ENCODE measurements at places on chromosomes 1 and 21. TPM values are rescaled to one million over a fixed set of nuclear protein-coding genes. Genes with fewer than 3 reads are reported as not detected.

- no peak overlapping the region for H3K27ac ChIP-seq
- H3K4me1 ChIP-seq: no peaks in the 10 kb centered on the region
- H3K36me3 ChIP-seq: no peaks in the 10 kb centered on the region
- H3K4me3 ChIP-seq: no peak overlapping the region
- DNase-seq: no peak
These were observed 120.7 kb downstream of the LEPR start for GRCh38 chr1:65541161-65541560.

The KIAA1614 gene
- 9.6 TPM for total RNA-seq

GRCh38 chr1:174189428-174190062 is 30.2 kb downstream of the RABGAP1L start:
- H3K27ac ChIP-seq: no peak overlapping the region
- no peak for DNase-seq

The AMY2B gene
- total RNA-seq: 55.0 TPM

- H3K27ac ChIP-seq: no peak overlapping the region
- DNase-seq: peak; percentile 22
- H3K36me3 ChIP-seq: no peaks in the 10 kb centered on the region
These were observed 115.5 kb downstream of the HMGB4 start for GRCh38 chr1:33979341-33979740.

GRCh38 chr1:40776236-40777072 is 7.1 kb upstream of the KCNQ4 start:
- no peaks in the 10 kb centered on the region for H3K27me3 ChIP-seq
- peaks cover 7% of the 10 kb centered on the region for H3K36me3 ChIP-seq
- H3K4me1 ChIP-seq: peaks cover 6% of the 10 kb centered on the region
- H3K27ac ChIP-seq: no peak overlapping the region

DNA sequence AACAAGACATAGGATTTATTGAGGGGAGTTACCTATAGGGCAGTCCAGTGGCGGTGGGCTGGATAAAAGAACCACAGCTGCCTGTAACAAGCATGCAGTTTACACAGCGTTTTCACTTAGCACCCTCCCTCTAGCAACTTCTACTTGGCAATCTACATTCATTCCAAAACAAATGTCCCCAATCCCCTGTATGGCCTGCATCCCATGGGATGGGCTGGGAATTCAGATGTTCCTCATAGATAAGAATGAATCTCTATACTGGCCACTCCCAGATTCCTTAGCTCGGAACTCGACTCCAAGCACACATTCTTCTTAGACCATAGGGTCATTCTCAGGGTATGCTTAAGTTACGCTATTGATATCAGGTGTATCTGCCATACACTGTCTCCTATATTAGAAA is 33.3 kb downstream of the PCP4 start:
- no peak for DNase-seq
- H3K27me3 ChIP-seq: no peaks in the 10 kb centered on the region
- no peak overlapping the region for H3K4me3 ChIP-seq

- H3K36me3 ChIP-seq: no peaks in the 10 kb centered on the region
- H3K27ac ChIP-seq: no peak overlapping the region
- H3K4me1 ChIP-seq: no peaks in the 10 kb centered on the region
- no peak overlapping the region for H3K4me3 ChIP-seq
- DNase-seq: no peak
These were observed 52.2 kb upstream of the IRF2BP2 start for GRCh38 chr1:234662148-234662547.

The MKNK1 gene
- total RNA-seq: 32.1 TPM

The GCSAML gene
- not detected for total RNA-seq

DNA sequence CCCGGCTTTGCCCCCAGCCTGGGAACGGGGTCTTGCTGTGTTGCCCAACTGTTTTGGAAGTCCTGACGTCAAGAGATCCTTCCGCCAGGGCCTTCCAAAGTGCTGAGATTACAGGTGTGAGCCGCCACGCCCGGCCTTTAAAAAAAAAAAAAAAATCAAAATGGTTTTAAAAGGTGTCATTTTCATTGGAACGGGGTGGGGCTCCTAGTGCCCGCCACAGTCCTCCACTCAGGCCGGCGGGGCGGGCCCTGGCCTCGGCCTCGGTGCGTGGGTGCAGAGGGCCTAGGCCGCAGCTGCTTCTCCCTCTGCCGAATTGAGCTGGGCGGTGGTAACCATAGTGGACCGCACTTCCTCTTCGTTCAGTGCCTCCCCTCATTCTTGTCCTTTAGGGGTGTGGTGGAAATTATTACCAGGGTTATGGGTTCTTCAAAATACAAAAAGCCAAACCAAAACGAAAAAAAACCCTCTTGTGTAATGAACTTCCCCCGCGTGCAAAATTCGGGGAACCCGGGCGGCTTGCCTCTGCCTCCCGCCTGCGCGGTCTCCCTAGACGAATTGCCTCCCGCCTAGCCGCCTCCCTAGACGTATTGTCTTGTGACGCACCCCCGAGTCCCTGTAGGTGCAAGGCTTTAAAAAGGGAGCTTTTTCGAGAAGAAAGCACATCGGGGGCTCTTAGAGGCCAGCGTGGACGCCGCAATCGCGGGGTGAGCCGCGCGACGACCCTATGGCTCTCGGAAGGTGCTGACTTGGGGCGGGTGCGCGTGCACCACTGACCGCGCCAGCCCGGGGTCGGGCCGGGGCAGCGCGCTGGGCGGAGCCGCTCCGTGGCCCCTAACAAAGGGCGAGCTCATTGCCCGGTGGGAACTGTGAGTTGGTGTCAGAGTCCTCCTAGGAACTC is 10.5 kb upstream of the SPEN start:
- H3K27me3 ChIP-seq: no peaks in the 10 kb centered on the region
- peak overlapping the region; percentile 77 for H3K4me3 ChIP-seq
- peak overlapping the region; percentile 99 for H3K27ac ChIP-seq
- DNase-seq: peak; percentile 71
- H3K4me1 ChIP-seq: peaks cover 20% of the 10 kb centered on the region

DNA sequence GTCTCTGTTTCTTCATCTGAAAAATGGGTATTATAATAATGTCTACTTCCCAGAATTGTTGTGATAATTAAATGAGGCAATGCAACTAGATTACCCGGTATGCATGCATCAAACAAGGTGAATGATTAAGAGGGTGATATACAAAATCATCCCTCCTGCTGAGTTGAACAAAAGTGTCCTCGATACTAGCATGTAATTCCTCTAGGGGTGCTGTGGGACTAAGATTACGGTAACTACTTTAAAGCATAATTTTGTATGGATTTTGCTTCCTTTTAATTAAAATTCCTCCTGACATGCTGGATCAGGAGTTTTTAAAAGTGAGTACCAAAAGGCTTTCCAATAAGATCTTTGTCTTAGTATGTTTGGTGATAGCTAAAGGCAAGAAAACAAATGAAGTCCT is 98.7 kb upstream of the PRMT6 start:
- no peak overlapping the region for H3K4me3 ChIP-seq
- no peaks in the 10 kb centered on the region for H3K27me3 ChIP-seq
- no peak for DNase-seq
- H3K4me1 ChIP-seq: peaks cover 4% of the 10 kb centered on the region
- no peak overlapping the region for H3K27ac ChIP-seq

GRCh38 chr1:10685196-10685807 is 111.1 kb downstream of the CASZ1 start:
- no peak overlapping the region for H3K4me3 ChIP-seq
- H3K27me3 ChIP-seq: no peaks in the 10 kb centered on the region
- H3K4me1 ChIP-seq: peaks cover 100% of the 10 kb centered on the region
- H3K27ac ChIP-seq: peak overlapping the region; percentile 98
- no peak for DNase-seq

DNA sequence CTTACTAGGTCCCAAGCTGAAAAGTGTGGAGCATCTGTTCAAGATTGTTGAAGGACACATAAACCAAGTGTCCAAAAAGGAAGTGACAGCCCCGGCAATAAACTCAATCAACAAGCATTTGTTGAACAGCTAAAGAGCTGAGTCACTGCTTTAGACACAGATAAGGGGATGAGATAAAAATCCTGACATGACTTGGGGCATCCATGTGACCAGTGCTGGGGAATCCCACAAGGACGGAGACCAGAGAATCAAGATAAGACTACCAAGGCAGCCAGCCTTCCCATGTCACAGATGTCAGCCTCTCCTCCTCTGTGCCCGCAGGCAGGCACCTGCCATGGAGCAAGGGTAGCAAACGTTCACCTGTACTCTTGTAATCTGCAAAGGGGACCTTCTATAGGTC is 118.6 kb upstream of the KAZN start:
- DNase-seq: no peak
- no peaks in the 10 kb centered on the region for H3K27me3 ChIP-seq
- no peak overlapping the region for H3K4me3 ChIP-seq
- H3K27ac ChIP-seq: no peak overlapping the region
- H3K4me1 ChIP-seq: no peaks in the 10 kb centered on the region
- H3K36me3 ChIP-seq: no peaks in the 10 kb centered on the region

The CELF3 gene
- 1.7 TPM for total RNA-seq

The LCE2A gene
- total RNA-seq: not detected

DNA sequence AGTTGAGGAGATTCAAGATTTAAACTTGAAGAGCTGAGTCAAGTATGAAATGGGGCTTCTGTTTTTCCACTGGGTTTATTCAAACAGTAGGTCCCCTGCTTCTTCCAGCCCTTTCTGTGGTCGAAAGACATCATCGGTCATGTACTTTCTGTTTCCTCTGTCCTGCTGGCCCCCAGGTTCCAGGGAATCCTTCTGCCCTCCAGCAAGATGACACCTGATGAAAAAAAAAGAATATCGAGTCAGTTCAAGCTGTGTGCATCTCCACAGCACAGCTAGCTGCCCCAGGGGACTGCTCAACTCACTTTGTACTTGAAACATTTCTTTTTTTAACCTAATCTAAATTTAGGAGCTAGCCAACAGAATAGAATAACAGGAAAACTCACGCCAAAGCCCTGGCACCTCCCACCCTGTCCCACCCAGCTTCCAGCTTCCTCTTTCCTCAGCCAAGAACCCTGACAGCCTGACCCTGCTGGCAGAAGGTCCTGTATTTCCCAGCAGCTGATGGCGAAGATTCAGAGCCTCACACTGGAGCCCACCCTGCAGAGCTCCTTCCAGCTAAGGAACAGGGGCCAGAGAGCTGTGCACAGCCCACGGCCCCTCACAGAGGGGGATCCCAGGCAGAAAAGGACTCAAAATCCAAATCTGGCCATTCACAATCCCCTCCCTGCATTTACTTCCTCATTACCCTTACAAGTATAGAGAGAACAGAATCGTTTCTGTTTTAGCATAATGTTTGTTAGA is 176.5 kb downstream of the PSMG1 start:
- H3K4me1 ChIP-seq: peaks cover 14% of the 10 kb centered on the region
- no peak overlapping the region for H3K4me3 ChIP-seq
- no peak for DNase-seq

GRCh38 chr1:167474191-167474641 is 44.1 kb downstream of the CD247 start:
- DNase-seq: peak; percentile 18
- H3K27ac ChIP-seq: no peak overlapping the region
- no peaks in the 10 kb centered on the region for H3K36me3 ChIP-seq
- no peaks in the 10 kb centered on the region for H3K4me1 ChIP-seq
- H3K27me3 ChIP-seq: no peaks in the 10 kb centered on the region

- no peak overlapping the region for H3K27ac ChIP-seq
- no peaks in the 10 kb centered on the region for H3K36me3 ChIP-seq
- H3K4me1 ChIP-seq: peaks cover 22% of the 10 kb centered on the region
- peaks cover 20% of the 10 kb centered on the region for H3K27me3 ChIP-seq
- no peak overlapping the region for H3K4me3 ChIP-seq
- DNase-seq: no peak
These were observed 8.1 kb downstream of the BLACAT1 start for GRCh38 chr1:205447457-205448341.

GRCh38 chr1:167439301-167439988 is 78.9 kb downstream of the CD247 start:
- H3K4me3 ChIP-seq: peak overlapping the region; percentile 46
- no peaks in the 10 kb centered on the region for H3K4me1 ChIP-seq
- no peaks in the 10 kb centered on the region for H3K27me3 ChIP-seq
- no peak overlapping the region for H3K27ac ChIP-seq
- DNase-seq: no peak

DNA sequence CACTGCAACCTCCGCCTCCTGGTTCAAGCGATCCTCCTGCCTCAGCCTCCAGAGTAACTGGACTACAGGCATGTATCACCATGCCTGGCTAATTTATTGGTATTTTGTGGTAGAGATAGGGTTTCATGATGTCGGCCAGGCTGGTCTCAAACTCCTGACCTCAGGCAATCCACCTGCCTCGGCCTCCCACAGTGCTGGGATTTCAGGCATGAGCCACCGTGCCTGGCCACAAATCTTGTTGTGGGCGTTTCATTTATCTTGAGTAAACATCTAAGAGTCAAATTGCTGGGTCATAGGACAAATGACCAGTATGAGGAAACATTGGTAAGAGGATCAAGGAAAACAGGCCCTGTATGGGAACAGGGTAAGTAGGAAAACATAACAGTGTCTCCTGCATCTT is 17.9 kb downstream of the TMEM200B start:
- H3K4me3 ChIP-seq: no peak overlapping the region
- DNase-seq: no peak
- H3K27me3 ChIP-seq: no peaks in the 10 kb centered on the region
- H3K36me3 ChIP-seq: no peaks in the 10 kb centered on the region
- H3K4me1 ChIP-seq: no peaks in the 10 kb centered on the region

DNA sequence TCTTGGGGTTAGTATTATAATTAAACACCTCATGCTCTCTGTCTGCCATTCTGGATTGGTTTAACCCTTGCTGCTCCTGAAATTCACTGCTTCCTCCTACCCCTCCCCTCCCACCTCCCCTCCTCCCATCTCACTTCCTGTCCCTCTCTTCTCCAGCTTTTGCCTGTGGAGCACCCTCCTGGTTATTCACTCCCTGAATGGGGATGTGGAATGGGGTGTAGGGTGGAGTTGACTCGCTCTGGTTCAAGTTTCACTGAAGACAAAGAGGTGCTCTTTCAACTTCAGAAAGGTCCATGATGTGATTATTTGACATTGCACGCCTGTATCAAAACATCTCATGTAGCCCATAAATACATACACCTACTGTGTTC is 160.5 kb downstream of the PLXNA2 start:
- no peak for DNase-seq
- no peak overlapping the region for H3K27ac ChIP-seq
- H3K4me1 ChIP-seq: peaks cover 13% of the 10 kb centered on the region
- H3K4me3 ChIP-seq: no peak overlapping the region
- no peaks in the 10 kb centered on the region for H3K27me3 ChIP-seq

- no peaks in the 10 kb centered on the region for H3K36me3 ChIP-seq
- H3K4me3 ChIP-seq: no peak overlapping the region
- no peaks in the 10 kb centered on the region for H3K4me1 ChIP-seq
- no peak for DNase-seq
- H3K27me3 ChIP-seq: no peaks in the 10 kb centered on the region
- H3K27ac ChIP-seq: no peak overlapping the region
These were observed 93.0 kb downstream of the ATP6V1G3 start for GRCh38 chr1:198447468-198447867.

GRCh38 chr1:909861-910310 is 13.8 kb upstream of the SAMD11 start:
- H3K4me3 ChIP-seq: peak overlapping the region; percentile 34
- H3K27me3 ChIP-seq: peaks cover 58% of the 10 kb centered on the region
- H3K4me1 ChIP-seq: peaks cover 23% of the 10 kb centered on the region
- peak; percentile 57 for DNase-seq

The TTC34 gene
- 0.16 TPM for total RNA-seq

The DIPK1A gene
- total RNA-seq: 35.5 TPM

- no peaks in the 10 kb centered on the region for H3K4me1 ChIP-seq
- no peaks in the 10 kb centered on the region for H3K36me3 ChIP-seq
- DNase-seq: no peak
- no peaks in the 10 kb centered on the region for H3K27me3 ChIP-seq
- H3K4me3 ChIP-seq: no peak overlapping the region
These were observed 82.7 kb downstream of the CAMTA1 start for GRCh38 chr1:6867729-6868659.

GRCh38 chr1:16243936-16244649 is 7.1 kb upstream of the CPLANE2 start:
- peaks cover 6% of the 10 kb centered on the region for H3K36me3 ChIP-seq
- peak; percentile 90 for DNase-seq
- H3K4me1 ChIP-seq: peaks cover 24% of the 10 kb centered on the region
- H3K4me3 ChIP-seq: no peak overlapping the region
- no peak overlapping the region for H3K27ac ChIP-seq
